ENCODE measurements at places on chromosomes 3 and 15.

GRCh38 chr3:25817638-25818037, 27.7 kb downstream of the OXSM start:
- no peak for DNase-seq

- no peak for DNase-seq
Measured at GRCh38 chr15:52301265-52301847, 5.8 kb upstream of the MYO5C start.

DNA sequence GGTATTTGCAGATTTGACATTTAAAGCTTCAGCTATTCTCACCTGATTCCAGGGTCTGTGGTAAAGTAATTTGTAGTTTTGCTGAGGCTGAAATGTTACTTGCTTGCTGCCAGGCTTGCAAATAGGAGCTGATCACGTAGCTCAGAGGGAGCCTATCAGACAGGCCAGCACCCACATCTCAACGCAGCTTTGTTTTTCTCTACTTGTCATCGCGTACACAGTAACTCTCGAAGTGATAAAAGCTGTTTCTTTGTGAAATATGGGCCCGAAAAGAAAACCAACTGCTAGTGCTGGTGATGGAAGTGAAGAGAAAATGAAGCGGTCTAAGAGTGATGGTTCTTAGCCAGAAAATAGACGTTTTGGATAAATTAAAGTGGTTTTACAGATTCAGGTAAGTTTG, 23.4 kb downstream of the RAB5A start:
- DNase-seq, result no peak

DNA sequence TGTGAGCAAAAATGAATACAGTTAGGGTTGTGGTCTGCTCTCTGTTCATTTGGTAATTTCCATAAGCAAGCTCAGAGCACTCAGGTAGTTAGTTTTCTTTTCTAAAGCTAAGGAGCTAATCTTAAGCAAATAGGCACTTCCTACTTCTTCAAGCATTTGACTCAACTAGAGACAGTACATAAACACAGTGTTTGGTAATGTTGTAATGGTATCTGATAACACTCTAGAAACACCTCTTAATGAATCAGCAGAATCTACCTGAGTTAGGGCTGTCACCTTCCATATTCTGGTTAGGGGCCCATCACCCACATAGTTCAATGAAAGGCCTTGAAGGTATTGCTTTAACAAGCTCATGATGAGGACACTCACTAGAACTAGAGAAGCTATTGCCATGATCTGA, 83.1 kb downstream of the PLCH1 start:
- DNase-seq, result no peak

DNA sequence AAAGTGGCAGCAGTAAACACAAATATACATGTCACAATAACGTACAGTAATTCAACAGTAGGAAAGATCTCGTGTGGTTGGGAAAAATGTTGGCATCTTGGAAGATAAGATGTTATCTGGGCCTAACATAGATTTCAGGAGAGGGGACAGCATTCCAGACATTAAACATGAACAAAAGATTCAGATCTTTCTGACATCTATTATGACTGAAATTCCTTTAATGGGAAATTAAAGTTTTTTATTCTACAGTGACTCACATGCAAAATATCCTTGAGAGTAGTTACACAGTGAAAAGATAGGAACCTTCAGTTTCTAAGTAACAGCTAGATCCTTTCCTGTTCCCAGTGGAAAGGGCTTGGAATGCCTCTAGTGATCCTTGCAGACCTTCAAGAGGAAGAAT, 9.2 kb downstream of the NDUFB5 start:
- DNase-seq, result no peak

DNA sequence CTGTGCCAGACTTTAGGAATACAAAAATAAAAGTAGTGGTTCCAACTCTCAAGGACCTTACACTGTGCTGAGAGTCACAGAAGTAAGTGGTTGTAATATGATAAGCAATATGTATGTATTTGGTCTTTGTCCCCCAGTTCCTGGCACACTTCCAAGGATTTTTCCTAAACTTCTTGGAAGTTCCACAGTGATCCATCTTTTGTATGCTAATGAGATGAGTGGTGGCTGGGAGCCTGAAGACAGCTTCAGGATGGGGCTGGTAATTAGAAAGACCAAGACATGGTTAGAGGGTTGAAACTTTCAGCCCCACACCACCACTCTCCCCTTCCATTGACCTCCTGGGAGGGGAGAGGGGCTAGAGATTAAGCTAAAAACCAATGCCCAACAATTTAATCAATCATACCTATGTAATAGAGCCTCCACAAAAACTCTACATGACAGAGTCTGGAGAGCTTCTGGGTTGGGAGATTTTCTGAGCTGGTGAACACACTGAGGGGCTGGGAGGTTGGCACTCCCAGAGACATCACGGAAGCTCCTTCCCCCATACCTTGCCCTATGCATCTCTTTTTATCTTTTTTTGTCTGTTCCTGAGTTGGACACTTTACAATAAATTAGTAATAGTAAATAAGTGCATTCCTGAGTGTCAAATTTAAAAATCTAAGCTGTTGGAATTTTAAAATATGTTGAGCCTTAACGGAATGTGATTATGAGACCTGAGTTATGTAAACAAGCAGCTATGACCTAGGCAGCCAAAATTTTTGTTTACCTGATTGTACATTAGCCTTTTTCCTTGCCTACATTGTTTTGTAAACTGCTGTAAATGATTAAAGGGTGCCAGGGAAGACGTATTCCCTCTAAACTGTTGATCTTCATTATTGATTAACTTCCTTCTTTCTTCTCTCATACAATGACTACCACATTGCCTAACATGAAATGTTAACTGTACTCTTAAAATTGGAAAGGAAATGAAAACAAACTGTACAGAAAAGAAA, 24.3 kb downstream of the CD200R1L start:
- no peak for DNase-seq

- no peak for DNase-seq
Measured at GRCh38 chr3:107837895-107838612, 252.8 kb downstream of the CD47 start.

GRCh38 chr3:164113371-164114332, 964.6 kb downstream of the SI start:
- DNase-seq, result no peak

DNA sequence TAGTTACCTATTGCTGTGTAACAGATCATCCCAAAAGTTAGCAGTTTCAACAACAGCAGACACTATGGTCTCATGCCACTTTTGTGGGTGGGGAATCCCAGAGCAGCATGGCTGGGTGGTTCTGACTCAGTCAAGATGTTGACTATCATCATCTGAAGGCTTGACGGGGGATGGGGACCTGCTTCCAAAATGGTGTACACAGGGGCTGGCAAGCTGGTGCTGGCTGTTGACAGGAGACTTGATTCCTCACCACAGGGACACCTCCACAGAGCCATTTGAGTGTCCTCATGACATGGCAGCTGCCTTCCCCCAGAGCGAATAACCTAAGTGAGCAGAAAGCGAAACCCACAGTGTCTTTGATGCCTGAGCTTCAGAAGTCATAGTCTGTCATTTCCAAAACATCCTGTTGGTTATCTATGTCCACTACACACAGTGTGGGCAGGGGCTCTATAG, 19.1 kb downstream of the DNAJB8 start:
- peak; percentile 13 for DNase-seq

DNA sequence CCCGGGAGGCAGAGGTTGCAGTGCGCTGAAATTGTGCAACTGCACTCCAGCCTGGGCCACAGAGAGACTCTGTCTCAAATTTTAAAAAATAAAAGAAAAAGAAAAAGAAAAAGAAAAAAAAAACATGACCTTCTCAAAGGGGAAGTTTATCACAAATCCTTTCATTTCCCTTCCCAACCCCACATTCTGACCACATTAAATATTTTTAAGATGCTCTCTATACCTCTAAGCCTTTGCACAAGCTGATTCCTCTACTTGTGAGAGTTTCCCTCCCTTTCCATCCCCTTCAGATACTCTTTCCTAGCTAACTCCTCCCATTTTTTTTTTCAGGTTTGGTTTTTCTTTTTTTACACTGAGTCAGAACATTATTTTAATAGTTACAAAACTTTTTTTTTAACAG, 4.0 kb downstream of the HIGD1A start:
- no peak for DNase-seq

DNA sequence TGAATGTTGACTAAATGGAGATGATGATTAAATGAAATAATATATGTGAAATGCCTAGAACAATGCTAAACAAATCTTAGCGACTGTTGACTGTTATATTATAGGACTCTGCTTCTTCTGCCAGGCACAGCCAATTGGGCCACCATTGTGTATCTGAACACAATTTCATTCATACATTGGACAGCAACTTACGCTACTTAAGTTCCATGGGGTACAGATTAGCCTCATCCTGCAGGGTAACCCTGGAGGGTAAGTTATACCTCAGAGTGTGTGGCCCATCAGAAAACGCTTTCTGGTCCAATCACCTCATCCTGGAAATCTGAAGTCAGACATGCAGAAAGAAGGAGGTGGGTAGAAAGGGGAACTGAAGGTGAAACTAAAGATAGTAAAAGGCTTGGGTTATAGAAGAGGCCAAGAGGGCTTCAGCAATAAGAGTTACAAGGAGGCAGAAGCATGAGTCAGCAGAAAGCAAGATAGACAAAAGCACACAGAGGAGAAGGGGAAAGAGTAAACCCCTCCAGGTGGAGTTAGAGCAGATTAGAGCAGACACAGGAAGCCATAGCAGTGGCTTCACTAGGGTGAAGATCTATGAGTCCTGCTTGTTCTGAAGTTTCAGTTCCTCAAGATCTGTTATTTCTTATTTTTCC, 119.3 kb upstream of the SLC24A5 start:
- no peak for DNase-seq

All from activated CD8-positive, alpha-beta memory T cell treated with anti-CD3 and anti-CD28 coated beads for 48 hours (primary cell).